ENCODE measurements at places on chromosomes 16 and 17. TPM values are rescaled to one million over a fixed set of nuclear protein-coding genes. Genes with fewer than 3 reads are reported as not detected.
A peak's percentile ranks its signal among the peaks of the same experiment; 100 is the strongest.

- H3K36me3 ChIP-seq = no peaks in the 10 kb centered on the region
- H3K4me3 ChIP-seq = no peak overlapping the region
- H3K4me1 ChIP-seq = no peaks in the 10 kb centered on the region
- no peak for DNase-seq
These were observed 950.8 kb upstream of the GOT2 start for GRCh38 chr16:59684911-59685310.

GRCh38 chr17:43439041-43439440, 40.2 kb downstream of the ARL4D start:
- no peaks in the 10 kb centered on the region for H3K36me3 ChIP-seq
- no peak overlapping the region for H3K27ac ChIP-seq
- H3K27me3 ChIP-seq = no peaks in the 10 kb centered on the region
- no peak overlapping the region for H3K4me3 ChIP-seq
- no peak for DNase-seq

DNA sequence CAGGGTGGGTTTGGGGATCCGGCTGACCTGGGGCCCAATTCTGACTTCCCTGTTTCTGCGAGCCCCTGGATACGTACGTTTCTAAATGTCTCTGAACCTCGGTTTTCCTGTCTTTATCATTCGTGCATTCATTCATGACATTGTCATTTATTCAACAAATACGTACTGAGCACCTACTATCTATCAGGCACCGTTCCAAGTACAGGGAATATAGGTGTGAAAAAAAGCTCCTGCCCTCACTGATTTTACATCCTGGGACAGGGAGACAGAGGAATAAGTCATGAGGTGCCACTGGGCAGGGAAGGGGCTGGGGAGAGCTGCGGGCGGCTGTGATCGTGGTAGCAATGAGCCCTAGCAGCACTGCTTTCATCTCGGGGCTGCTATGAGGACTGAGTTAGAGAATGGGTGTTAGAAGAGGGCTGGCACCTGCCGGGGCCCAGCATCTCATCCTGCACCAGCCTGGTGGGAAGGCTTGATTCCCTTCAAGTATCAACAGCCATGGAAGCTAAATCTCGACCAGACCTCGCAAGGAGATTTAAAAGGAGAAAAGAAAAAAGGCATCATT, 88.3 kb upstream of the DNAH17 start:
- no peak for DNase-seq
- H3K4me1 ChIP-seq = peaks cover 10% of the 10 kb centered on the region
- no peak overlapping the region for H3K4me3 ChIP-seq
- no peaks in the 10 kb centered on the region for H3K36me3 ChIP-seq
- no peaks in the 10 kb centered on the region for H3K27me3 ChIP-seq

GRCh38 chr16:68529931-68530701, 9.0 kb upstream of the ZFP90 start:
- H3K27ac ChIP-seq = 0 out of 2 replicates have a peak overlapping the region, but pooled peaks have one; percentile 8
- no peaks in the 10 kb centered on the region for H3K27me3 ChIP-seq
- H3K4me1 ChIP-seq = peaks cover 7% of the 10 kb centered on the region
- DNase-seq = peak; percentile 62

GRCh38 chr17:80754846-80755245, 210.2 kb downstream of the RPTOR start:
- no peaks in the 10 kb centered on the region for H3K27me3 ChIP-seq
- H3K4me1 ChIP-seq = peaks cover 2% of the 10 kb centered on the region
- H3K27ac ChIP-seq = no peak overlapping the region
- DNase-seq = no peak

Gene EVPLL
- not detected for total RNA-seq
